ENCODE measurements at places on chromosomes 4 and X. TPM values are rescaled to one million over a fixed set of nuclear protein-coding genes. Genes with fewer than 3 reads are reported as not detected.

- DNase-seq, result no peak
These were observed 65.6 kb downstream of the ASB9 start for GRCh38 chrX:15204130-15204751.

GRCh38 chrX:114787061-114787460, 203.2 kb downstream of the HTR2C start:
- DNase-seq, result no peak

The NEK1 gene
- total RNA-seq, result 14.1 TPM

- no peak for DNase-seq
These were observed 42.5 kb upstream of the UNC5C start for GRCh38 chr4:95591278-95591677.

DNA sequence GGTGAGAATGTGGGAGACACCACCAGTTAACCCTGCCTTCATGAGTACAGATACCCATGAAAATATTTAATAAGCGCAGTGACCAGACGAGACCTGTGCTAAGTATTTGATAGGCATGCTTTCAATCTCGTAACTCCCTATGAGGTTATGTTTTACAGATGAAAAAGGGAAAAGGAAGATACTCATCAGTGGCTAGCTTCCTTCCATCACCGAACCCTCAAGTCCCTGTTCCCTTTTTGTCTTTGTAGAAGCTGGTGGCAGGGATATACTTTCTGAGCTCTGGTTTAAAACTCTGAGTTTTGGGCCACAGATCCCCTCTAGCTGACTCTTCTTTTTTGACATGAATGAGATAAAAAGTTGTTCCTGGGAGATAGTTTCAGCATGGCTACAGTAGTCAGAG, 26.3 kb downstream of the AFF1 start:
- DNase-seq, result no peak

DNA sequence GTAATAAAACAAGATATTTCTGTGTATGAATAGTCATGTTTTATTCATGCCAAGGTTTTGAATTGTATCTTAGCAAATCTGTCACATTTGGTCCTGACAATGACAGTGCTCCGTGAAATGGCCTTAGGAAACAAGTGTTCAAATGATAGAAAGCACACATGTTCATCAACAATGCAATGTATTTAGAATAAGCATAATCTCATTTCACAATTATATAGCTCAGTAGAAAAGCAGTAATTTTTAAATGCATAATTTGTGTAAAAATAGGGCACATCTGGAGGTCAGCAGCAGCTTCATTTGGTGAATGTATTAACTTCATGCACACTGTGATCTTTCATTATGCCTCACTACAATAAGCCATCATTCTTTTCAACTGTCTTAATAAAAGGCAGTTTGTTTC, 380.4 kb downstream of the GPM6A start:
- DNase-seq, result no peak

DNA sequence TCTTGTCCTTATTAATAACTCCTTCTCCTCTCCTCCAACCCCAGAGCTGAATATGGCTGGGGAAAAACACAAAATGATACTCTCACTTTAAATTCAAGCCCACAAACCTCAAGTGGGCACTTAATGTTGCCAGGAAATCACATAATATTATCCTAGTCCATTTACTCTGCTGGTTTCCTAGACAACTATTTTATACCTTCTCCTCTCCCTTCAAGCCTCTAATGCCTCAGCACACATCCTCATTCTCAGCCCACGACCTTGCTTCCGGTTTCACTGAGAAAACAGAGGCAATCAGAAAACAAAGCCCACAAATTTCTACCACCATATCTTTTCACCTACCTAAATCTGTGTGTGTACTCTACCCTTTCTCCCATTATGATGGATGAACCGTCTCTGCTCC, 12.1 kb upstream of the CLCN5 start:
- DNase-seq, result no peak

DNA sequence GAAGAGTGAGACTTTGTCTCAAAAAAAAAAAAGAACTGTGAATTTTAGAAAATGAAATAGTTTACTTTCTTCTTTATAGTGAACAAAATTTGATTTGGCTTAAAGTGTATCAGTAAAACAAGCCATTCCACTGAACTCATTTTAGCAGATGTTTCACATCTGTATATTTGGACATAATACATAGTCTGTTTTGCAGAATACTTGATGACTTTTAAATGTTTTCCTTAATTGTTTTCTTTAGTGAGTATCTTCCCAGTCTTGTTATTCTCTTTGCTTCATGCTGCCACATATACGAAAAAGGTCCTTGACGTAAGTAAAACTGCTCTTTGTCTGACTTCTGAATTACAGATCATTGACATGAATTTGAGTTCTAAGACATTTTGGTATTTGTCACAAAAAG, 8.3 kb downstream of the TMEM33 start:
- DNase-seq, result no peak

The STBD1 gene
- total RNA-seq, result 1.9 TPM
